ENCODE measurements at places on chromosomes 1 and 21.

- DNase-seq = no peak
These were observed 109.3 kb downstream of the TNFSF18 start for GRCh38 chr1:172941471-172941870.

- no peak for DNase-seq
These were observed 147.8 kb downstream of the ZNF326 start for GRCh38 chr1:90142697-90143096.

- no peak for DNase-seq
These were observed 139.8 kb downstream of the AK5 start for GRCh38 chr1:77421504-77422233.

DNA sequence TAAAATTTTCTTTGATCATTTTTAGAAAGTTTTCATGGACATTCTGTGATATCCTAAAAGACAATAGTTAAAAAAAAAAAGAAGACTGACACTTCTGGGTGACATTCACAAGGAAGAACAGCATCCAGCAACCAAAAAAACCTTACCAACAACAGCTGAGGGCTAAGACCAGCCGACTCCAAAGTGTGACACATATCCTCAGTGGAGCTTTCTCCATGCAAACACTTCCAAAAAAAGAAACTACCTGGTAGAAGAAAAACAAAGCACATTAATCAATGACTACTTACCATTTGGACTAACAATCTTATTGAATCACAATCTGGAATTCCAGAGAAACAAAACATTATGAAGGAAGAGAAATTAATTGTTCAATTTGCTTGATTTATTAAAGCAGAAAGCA is 88.2 kb downstream of the IARS2 start:
- no peak for DNase-seq

DNA sequence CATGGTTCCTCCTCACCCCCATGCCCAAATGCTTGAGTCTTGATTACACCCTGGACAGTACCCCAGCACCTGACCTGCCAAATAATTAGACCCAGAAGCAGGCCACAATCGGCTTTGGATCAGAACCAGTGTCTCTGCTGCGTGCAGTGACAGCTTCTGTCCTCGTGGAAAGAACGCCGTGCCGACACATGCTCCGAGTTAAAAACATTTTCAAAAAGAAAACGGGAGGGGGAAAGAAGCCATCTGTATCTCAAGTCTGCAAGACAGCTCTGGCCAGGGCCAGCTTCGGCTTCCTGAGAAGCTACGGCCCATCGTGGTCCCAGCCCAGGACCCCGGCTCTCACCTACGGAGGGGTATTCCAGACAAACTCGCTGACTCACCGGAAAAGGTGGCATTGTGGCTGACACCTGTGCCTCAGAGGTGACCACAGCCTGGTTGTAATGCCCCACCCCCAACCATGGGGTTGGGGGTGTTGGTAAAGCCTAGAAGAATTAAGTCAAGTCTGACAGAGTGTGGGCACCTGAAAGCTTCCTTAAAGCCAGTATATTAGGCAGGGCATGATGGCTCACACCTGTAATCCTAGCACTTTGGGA is 25.8 kb downstream of the SSBP3 start:
- no peak for DNase-seq

All from HTR-8/SVneo (cell line).